Stimulated activated CD8-positive, alpha-beta memory T cell treated with anti-CD3 and anti-CD28 coated beads, Interleukin-2, amount 100 ng/mL, for 1 hour (primary cell): ENCODE measurements at places on chromosomes 1 and 21.

DNA sequence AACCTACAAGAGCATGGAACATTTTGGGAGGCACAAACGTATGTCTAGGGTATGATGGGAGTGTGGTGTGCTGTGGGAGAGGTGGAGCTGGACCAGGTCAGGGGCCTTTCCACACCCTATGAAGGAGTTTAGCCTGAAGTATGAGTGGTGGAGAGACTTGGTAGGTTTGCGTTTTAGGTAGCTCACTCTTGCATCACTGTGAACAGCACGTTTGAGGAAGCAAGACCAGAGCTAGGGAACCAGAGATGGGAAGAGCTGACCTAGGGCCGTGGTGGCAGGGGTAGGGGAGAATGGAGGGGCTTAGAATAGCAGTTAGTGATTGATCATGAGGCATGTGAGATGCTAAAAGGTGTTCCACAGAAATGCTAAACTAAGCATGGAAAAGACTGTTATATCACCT is 25.1 kb upstream of the ZFP69B start:
- no peak for DNase-seq

DNA sequence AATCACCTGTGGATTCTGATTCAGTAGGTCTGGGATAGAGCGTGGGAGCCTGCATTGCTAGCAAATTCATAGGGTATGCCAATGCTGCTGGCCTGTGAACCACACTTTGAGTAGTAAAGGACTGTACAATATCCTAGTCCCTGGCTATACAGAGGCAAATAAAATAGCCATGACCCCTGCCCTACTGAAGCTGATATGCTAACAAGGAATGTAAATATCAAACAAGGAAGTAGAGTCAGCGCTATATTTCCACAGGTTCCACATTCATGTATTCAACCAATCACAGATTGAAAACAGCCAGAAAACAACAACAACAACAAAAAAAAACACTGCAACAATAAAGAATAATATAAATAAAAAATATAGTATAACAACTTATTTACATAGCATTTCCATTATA is 77.8 kb downstream of the TM2D1 start:
- no peak for DNase-seq

- DNase-seq: peak; percentile 34
Observed at GRCh38 chr21:46605767-46606426, 1.0 kb upstream of the S100B start.

- no peak for DNase-seq
Observed at GRCh38 chr1:94322696-94323095, 85.3 kb upstream of the ARHGAP29 start.

GRCh38 chr1:24348196-24348595 is 29.0 kb downstream of the GRHL3 start:
- DNase-seq: no peak

DNA sequence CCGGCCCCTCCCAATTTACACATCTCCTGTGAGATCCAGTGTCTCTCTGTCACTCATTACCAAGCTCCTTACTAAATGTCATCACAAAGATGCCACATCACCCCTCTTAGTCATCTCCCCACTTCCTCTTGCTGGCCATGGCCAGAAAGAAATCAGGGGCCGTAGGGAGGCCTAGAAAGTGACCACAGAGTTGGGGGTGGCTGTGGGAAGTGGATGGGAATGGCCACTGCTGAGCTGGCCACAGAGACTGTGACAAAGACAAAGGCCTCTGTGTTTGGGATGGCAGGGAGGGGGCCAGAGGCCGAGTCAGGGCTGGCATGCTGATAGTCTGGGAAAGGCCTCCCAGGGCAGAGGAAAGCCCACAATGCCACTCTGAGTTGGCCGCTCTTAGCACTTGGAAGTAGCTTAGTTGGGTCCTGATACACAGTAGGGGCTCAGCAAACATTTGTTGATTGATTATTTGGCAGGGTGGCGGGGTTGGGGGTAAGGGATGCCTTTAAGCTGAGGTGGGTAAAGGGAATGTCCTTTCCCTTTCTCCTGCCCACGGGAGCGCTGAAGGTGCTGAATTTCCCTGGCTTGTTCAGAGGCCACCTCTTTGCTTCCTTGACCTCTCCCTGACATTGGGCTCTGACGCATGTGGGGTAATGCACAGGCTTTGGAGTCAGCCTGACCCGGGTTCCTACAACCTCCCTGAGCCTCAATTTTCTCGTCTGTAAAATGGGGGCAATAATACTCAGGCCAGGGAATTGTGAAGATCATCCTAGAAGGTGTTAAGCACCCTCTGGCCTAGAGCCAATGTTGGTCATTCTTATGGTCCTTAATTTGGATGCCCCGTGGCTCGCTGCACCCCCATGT is 13.2 kb downstream of the NAV1 start:
- DNase-seq: no peak

GRCh38 chr1:10781137-10781536 is 15.3 kb downstream of the CASZ1 start:
- no peak for DNase-seq

DNA sequence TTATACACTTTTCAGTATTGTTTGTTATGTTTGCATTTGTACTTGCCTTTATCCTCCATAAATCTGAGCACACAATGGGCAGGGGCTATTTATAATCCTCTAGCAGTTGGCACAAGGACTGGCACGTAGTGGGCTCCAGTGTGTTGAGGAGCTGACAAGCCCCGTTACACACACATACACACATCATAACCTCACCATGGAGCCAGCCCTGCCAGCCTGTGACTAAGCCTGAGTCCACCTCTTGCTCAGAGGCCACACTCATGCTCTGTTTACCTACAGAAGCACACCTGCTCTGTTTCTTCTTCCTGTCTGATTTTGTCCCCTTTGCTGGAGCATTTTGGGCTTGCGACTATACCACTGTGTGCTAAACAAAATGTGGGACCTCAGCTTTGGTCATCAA is 64.5 kb upstream of the SPATA6 start:
- no peak for DNase-seq

GRCh38 chr1:96522927-96523326 is 198.7 kb upstream of the PTBP2 start:
- no peak for DNase-seq

DNA sequence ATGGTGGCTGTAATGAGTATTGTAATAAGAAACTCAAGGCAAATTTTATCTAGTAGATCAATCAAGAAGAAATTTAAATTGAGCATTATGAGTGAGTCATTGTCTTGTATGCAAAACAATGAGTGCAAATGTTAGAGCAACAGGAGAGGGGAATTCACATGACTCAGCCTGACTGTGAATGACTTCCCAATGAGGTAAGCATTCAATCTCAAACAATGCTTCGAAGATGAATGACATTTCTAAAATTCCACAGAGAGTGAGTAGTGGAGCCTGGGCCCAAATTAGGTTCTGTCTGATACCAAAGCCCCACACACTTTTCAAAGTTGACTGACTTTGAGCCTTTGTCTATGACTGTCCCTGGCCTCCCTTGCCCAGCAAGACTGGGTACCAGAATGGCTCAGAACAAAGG is 738.0 kb downstream of the PTPRU start:
- DNase-seq: no peak

DNA sequence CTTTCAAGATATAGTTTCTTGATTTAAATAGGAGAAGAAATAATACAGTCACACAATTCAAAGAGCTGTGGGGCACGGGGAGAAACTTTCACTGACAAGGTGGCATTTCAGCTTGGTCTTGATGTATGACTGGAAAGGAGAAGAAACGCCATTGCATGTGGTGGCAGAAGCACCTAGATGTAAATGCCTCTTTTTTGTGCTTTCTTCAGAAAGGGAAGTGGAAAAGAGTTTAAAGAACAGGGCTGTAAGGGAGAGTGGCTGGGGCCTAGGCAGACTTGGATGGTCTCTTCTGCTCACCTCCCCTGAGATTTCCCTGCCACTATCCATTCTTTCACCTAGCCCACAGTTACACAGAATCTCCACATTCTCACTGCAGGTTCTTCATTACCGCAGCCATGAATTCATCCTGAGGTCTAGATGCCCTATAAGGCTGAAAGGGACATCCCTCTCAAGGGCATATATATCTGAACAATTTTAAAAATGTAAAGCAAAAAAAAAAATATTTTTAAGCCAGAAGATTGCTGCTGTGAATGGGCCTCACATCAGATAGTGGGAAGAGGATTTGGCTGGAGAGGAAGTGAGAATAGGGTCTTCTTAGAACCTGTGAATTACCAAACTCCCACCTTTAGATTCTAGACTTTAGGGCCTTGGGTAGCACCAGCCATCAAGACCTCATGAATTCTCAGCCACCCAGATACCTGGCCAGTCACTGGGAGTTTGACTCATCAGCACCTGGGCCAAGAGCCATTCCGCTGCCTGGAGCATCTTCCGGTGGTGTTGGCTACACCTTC is 23.4 kb downstream of the CACNA1E start:
- no peak for DNase-seq

GRCh38 chr1:223142269-223142668 is 779 bp downstream of the TLR5 start:
- no peak for DNase-seq

DNA sequence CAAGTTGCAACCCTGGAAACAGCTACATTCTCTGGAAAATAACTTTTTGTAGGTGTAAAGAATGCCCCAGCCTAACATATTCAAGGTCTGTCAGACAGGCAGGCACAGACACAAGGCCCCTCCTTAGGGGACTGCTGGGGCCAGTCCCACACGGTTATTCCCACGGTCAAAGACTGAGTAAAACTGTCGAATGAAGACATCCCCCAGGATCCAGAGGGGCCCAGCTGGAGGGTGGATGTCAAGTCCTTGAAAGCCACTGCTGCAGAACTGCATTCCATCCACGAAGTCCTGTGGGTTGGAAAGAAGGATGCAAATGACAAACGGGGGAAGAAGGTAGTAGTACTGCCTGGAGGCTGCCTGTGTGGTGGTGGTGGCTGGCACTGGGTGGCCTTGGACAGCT is 6.9 kb upstream of the RAB7B start:
- DNase-seq: no peak

GRCh38 chr21:33406493-33406892 is 3.3 kb downstream of the IFNGR2 start:
- DNase-seq: no peak

GRCh38 chr1:12406211-12407021 is 176.6 kb downstream of the VPS13D start:
- no peak for DNase-seq

GRCh38 chr1:91948097-91948496 is 1.1 kb upstream of the BRDT start:
- no peak for DNase-seq

DNA sequence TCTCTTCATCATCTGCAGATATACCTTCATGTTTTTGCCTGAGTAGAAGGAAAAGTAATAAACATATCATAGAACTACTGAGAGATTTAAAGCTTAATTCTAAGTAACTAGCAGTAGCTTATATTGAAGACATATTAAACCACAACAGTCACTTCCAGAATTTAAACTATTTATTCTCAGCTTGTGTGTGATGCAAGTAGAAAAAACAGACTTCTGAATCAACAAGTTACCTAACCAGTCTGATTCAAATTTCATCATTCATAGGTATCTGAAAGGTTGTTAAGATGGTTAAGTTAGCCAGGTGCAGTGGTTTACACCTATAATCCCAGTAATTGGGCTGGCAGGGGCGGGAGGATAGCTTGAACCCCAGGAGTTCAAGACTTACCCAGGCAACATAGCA is 41.9 kb downstream of the SPAG17 start:
- no peak for DNase-seq

DNA sequence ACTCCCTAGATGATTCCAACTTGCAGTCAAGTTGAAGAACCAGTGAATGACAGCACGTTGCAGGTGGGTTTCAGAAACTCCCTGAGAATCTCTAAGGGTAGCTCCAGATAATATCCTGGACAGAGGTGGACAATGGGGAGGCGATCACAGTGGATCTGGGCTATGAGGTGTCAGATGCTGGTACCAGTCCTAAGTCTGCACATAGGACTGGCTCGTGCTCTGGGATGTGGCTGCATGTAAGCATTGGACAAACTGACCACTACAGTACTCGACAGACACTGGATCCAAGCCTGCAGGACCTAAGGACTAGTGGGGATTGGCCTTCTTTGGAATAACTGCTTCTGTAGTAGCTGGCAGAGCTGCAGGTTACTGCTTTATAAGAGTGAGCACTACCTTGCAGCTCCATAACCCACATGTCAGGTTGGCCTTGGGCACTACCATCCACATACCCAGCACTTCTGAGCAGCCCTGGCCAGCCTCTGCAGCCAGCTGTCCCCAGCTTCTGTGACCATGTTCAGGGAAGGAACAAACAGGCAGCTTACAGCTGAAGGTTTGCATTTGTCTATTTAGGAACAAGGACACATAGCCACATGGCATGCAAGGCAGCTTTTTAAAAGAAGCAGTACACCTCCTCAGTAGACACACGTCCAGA is 33.2 kb upstream of the DNAH14 start:
- no peak for DNase-seq

GRCh38 chr1:236282425-236282716 is 613 bp upstream of the ERO1B start:
- no peak for DNase-seq

DNA sequence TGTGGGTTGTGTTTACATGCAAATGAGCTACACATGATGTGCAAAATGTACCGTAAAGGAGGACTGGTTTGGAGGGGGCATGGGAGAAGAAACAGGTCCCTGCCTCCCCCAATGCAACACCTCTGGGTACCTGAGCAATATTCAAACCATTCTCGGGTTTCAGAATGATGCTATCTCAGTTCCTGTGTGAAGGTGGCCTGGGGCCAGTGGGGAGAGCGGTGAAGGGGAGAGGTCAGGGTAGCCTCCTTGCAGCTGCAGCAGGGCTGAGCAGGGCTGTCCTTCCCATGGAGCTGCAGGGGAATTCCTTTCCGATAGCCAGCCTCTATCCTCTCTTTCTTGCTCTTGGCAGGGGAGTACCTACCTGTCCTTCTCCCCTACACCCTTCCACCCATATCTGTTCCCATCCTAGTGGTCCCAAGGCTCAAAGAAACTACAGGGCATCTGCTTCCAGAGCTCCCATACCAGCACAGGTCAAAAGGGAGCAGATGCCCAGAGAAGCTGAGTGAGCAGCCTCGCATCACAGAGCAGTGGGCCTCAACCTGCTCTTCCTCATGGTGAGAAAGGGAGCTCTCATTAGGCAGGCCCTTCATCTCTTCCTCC is 11.9 kb downstream of the MEF2D start:
- no peak for DNase-seq

DNA sequence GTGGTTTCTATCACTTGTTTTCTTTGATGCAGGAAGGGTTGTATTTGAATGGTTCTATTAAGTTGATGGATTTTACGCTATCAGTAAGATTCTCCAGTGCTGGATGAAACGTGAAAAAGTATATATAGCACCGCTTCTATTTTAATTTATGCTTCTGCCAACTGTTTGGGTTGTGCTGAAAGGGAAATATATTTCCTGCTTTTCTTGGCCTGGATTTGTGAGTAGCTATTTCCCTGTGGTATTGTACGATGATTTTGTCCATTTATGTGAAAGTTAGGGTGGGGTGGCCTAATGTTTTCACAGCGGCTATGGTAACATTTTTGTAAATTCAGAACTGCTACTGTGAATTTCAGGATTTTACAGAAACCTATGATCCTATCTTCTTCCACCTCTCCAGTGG is 322 bp downstream of the C1orf162 start:
- no peak for DNase-seq

GRCh38 chr1:220690140-220691052 is at the start of gene C1orf115:
Gene C1orf115, plus strand, starts transcription at chr1:220690363. Its CDS starts 40 bp downstream, at chr1:220690403.
- peak; percentile 44 for DNase-seq

- no peak for DNase-seq
Observed at GRCh38 chr1:219352961-219353651, 179.4 kb downstream of the LYPLAL1 start.

- no peak for DNase-seq
Observed at GRCh38 chr1:35931446-35932157, 697 bp downstream of the AGO3 start.

- DNase-seq: no peak
Observed at GRCh38 chr1:208100906-208101305, 143.3 kb downstream of the PLXNA2 start.
